Stimulated activated CD4-positive, alpha-beta T cell treated with anti-CD3 and anti-CD28 coated beads, Interleukin-2, amount 100 ng/mL, for 24 hours (primary cell): ENCODE measurements at places on chromosomes 3 and 15.
A peak's percentile ranks its signal among the peaks of the same experiment; 100 is the strongest.

DNA sequence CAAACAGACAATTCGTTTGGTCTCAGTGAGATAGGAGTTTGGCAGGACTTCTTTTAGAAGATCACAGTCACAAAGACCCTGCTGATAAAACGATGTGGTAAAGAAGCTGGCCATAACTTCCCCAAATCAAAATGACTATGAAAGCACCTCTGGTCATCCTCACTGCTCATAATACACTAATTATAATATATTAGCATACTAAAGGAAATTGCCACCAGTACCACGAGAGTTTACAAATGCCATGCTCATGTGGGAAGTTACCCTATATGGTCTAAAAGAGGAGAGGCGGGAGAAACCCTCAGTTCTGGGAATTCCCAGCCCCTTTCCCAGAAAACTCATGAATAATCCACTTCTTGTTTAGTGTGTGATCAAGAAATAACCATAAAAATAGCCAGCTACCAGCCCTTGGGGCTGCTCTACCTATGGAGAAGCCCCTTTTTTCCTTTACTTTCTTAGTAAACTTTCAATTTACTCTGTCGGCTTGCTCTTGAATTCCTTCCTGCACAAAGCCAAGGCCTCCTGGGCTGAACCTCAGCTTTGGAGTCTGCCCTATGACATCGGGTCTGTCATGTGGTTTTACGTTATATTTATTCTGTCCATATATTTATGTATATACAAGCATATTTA, 115.8 kb upstream of the IGSF10 start:
- no peak for DNase-seq

GRCh38 chr3:132261506-132261905, 55.7 kb upstream of the ACP3 start:
- no peak for DNase-seq

DNA sequence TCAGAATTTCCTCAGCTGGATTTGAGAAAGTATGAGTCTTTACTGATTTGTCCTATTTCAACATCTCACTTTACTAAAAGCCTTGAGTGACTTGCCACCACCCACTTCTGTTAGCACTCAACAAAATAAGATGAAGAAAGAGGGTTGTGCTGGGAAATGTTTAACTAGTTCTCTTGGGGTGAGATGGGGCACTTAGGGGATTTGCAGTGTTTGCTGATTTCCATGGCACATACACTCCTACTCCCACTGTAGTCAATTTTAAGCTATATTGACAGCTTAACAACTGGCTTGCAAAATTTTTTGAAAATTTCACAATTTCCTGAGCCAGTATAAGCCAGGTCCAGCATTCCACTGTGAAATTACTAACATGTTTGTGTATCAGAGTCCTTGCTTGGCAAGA, 463.1 kb upstream of the ARHGEF26 start:
- no peak for DNase-seq

DNA sequence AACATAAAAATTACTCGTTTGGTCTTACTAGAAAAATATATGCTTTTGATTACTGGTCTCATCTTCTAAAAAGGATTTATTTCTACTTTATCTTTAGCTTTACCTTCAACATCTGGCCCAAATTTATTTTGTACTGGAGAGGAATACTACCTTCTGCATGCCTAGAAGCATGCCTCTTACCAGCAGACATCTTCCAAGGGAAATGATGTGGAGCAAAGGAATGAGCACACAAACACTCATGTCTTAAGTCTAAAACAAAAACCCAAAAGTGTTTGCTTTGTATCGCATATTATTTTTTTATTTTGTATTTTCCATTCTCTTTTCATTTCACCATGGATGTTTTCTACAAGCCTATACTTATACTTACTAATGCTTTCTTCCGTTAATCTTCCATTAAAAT, 304.6 kb upstream of the KCNMB2 start:
- DNase-seq: no peak

DNA sequence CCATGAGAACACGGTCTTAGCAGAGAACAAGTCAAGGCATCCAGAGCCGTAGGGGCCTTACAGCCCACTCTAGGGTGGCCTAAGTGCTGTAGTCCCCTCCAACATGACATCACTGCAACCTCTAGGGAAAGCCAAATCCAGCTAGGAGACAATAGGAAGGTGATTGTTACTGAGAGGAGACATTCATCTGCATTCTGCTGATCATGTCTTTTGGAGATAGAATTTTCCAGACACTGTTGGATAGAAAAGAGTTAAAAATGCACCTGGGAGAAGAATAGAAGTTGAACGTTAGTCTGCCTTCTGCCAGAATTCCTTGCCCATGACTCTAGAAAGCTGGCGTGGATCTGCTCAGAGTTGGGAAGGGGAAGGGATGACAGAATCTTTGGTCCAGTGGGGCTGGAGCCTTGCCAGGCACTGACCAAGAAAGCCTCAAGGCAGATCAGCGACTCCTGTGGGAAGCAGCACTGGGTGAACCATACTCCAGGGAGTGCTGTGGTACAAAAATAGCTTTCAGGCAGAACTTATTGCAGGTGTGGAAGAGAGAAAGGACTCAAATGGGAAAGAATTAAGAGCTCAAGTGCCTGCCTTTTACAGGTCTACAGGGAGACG, 44.8 kb upstream of the RAF1 start:
- no peak for DNase-seq

DNA sequence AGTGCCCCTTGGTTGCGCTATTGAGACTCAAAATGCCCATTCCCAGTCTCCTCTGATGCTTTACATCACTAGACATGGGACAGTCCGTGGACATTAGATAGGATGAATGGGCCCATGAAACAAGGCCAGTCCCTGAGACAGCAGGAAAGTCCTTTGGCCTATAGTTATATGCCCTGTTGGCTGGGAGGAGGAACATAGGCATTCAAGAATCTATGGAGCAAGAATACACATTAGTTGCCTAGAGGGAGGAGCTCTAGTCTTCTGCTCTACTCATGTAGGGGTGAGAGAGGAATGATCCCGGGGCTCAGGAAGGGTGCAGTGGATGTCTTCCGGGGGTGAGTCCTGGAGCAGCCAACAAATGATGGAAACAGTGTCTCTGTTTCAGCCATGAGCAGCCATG, 58.0 kb upstream of the LRTM1 start:
- no peak for DNase-seq

- no peak for DNase-seq
Observed at GRCh38 chr3:166283840-166284239, 446.6 kb upstream of the BCHE start.

- no peak for DNase-seq
Observed at GRCh38 chr3:69872783-69873378, 126.7 kb upstream of the SAMMSON start.

DNA sequence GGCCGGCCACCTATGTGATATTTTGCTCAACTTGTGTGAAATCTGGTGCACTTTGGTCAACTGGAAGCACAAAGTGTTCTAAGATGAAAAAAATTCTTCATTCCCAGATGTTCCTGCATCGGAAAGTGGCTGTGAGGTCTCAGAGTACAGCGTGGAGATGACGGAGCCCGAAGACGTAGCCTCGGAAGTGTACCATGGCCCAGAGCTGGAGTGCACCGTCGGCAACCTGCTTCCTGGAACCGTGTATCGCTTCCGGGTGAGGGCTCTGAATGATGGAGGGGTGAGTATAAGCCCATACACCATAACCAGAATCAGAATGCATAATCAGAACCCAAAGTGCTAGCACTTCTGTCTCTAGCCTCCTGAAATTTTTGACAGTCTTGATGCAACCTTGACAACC, 104.3 kb downstream of the GHSR start:
- DNase-seq: no peak

GRCh38 chr15:40328751-40329150, 5.3 kb downstream of the INAFM2 start:
- DNase-seq: no peak

DNA sequence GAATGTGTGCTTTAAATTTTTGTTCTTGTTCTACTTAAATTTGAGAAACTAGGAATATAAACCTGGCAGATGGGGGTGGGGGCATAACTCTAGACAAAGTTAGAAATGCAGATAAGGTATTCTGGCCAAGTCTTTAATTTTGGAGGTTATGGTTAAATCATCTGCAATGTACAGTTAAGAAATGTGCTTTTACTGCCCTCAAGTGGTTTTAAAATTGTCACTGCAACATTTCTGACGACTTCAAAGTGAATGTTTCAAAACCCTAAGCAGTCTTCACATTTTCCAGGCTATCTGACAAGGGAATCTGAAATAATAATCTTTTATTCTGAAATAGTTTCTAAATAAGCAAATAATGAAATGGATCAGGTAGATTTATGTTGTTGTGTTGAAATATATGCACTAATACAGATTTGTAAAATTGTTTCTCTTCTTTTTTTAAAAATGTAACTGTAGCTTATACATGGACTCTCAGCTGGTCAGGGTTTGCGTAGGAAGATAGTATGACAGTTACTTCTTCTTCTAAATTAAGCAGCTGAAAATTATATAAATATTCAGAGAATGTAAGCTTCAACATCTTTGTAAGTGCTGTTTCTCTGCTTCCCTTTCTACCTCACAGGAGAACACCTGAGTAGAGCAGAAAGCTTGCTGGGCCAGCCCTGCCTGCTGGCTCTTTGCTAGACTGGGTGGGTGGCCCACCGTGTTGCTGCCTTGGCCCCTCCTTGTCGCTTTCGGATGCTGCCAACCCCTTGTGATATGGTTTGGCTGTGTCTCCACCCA, 45.0 kb downstream of the SUCNR1 start:
- DNase-seq: no peak

- DNase-seq: peak; percentile 42
Observed at GRCh38 chr3:9732080-9732739, 675 bp downstream of the BRPF1 start.

DNA sequence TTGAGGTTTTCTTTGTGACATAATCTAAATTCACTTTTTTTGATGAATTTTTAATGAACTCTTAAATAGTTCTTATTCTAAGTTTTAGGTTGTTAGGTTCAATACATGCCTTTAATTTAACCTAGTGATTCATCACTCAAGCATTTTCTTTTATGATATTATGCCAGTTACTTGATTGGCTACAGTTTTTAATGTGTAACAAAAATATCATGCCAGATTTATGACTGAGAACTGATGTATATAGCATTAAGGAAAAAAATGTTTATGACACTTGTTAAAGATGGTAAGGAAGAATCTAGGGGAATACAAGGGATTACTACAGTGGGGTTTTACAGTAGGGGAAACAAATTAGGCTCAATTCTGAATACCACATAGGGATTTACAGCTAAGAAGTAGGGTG, 103.1 kb downstream of the VGLL3 start:
- DNase-seq: no peak

GRCh38 chr3:69389520-69390248, 3.8 kb upstream of the FRMD4B start:
- no peak for DNase-seq

- DNase-seq: no peak
Observed at GRCh38 chr15:57619746-57620145, 28.0 kb downstream of the MYZAP start.

- no peak for DNase-seq
Observed at GRCh38 chr15:57286446-57287122, 89.7 kb upstream of the CGNL1 start.

GRCh38 chr3:36146404-36146803, 233.9 kb upstream of the STAC start:
- no peak for DNase-seq

GRCh38 chr3:94694894-94695293, 632.0 kb downstream of the NSUN3 start:
- DNase-seq: no peak

DNA sequence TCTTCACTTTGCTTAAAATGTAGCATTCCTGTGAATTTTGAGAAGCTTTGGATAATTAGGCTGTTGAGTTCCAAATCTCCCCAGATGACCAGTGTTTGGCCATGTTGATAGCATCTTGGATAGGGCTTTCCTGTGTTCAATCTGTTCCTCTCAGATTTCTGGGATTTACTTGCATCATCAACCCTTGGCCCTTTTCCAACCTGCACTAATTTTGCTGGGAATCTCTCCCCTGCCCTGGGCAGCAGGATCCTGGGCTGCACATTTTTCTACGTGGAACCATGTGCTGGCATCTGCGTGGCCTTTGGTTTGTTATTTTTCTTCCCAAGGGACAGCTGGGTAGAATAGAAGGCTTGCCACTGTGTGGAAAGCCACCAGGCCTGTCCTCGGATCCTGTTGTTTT, 75.4 kb upstream of the PLXNA1 start:
- no peak for DNase-seq

- no peak for DNase-seq
Observed at GRCh38 chr3:16728770-16729745, 123.8 kb upstream of the DAZL start.

DNA sequence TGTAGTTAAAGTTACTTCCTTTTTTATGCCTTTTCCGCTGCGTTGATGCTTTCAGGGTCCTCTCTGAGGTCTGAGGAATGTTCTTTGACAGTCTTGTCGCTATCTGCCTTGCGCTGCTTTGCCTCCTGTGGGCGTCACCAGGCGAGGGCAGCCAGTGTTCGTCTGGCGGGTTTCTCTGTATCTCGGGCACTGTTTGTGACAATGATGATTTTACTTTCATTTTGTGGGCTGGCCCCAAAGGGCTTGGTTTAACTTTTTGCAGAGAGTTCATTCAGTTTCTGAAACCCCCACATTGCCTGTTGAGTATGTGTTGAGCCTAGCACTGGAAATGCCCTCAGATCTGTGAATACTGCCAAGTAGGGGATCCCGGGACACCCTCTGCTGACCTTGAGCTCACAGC, 24.6 kb upstream of the SACM1L start:
- peak; percentile 72 for DNase-seq

DNA sequence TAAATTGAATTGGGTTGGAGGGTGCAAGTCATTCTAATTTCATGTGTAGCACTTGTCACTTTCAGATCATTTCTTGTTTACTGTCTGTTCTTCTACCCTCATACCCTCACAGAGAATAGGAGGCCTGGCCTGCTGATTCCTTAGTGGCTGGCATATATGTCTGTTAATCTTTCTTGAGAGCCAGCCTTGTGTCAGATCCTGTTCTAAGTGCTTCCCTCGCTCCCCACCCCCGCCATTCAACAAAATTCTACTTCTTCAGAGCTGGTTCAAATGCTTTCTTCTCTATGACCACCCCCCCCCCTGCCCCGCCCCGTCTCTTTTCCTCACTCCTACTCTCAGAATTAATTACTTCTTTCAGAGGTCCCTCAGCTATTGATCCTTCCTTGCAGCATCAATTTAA, 1.5 kb upstream of the U2SURP start:
- no peak for DNase-seq

- no peak for DNase-seq
Observed at GRCh38 chr3:16207031-16207430, 32.6 kb downstream of the GALNT15 start.

DNA sequence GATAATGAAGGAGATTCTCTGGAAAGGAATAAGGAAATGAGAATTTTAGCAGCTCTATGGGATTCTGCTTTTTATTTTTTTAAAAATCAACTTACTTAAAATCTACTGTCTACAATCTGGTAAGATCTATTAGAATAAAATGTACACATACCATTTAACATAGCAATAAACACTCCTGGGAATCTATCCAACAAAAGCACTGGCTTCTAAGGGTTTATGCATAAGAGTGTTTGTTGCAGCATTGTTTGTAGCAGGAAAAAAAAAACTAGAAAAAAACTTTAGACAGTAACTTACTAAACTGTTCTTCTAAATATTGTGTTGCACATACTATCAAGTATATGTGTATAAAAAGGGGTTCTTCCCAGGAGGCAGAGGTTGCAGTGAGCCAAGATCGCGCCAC, 15.7 kb upstream of the RBP1 start:
- DNase-seq: no peak
